Skeletal muscle cell (primary cell): ENCODE measurements at places on chromosomes 11 and 22.
A peak's percentile ranks its signal among the peaks of the same experiment; 100 is the strongest.

DNA sequence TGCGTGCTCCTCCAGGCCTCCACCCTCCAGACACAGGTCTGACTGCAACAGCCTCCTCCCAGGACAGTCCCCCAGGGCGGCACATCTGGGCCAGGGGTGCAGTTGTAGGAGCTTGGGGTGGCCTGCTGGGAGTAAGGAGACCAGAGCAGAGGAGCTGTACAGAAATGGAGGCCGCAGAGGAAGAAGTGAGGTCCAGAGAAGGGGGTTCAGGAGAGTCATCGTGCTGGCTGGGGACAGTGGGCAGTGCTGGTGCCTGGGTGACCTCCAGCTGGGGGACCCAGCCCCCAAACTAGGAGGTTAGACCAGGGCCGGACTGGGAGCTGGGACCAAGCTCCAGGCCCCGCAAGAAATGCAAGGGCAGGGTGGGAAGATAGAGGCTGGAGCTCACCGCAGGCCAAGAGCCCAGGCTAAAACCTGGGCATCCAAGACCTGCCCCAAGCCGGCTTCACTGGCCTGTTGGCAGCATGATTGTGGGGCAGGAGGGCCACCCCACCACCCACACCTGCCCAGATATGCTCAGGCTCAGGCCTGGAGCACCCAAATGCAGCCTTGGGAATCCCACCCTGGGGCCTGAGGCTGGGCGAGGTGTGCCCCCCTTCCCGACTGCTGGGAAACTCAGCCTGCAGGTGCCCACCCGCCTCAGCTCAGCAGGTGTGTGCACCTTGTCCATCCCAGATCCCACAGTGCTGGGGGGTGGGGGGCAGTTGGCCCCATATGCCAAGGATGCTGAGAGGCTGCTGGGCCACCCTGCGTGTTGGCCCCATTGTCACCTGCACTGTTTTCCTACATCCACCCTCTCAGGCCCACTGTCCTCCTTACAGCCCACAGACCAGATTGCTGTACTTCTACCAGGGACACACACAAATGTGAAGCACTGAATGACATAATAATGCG lies 96.9 kb downstream of the MORC2 start:
- DNase-seq: no peak

GRCh38 chr22:35868938-35869337 lies 151.3 kb downstream of the APOL5 start:
- DNase-seq: no peak

DNA sequence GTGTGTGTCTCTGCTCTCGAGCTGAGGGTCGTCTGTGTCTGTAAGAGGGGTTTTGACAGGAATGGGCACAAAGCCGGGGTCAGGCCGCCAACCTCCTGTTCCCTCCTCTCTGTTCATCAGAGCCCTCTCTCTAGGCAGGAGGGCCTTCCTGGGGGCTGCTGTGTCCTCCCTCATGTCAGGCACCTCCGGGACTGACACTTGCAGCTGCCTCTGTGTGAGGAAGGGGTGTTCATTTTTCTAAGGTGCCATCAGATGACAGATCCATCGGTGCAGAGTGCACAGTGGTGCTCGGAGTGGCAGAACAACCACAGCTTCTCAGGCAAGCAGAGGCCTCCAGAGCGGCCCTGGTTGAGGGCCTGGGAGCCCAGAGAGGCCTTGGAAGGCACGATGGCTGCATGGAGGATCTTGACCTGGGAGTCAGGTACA lies 265.4 kb upstream of the B3GAT1 start:
- no peak for DNase-seq

DNA sequence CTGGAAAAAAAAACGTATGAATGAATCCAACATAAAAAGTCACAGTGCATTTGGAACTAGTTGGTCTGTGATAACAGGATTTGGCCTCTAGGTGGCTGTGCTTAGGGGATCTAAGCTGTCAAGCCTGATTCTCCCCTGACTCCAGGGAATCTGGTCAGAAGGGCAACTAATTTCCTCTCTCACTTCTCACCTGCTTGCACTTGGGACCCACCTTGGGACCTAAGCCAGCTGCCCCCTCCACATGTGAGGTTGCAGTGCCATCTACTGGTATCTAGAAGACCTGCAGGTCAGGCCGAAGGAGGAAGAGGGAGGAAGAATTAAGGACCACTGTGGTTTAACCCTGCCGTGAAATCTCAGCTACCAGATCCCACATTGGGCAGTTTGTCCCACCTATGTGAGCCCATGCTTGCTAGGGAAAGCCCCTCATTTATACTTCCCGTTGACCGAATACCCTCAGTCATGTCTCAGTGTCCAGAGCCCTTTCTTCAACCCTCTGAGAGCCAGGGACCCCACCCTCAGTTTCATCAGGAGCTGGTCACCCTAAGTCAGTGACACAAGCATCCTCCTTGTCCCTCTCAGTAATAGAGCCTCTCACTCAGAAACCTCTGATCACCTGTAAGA lies 33.2 kb upstream of the CAVIN3 start:
- DNase-seq: no peak

GRCh38 chr11:23236826-23237555 lies 376.7 kb upstream of the CCDC179 start:
- peak; percentile 41 for DNase-seq

DNA sequence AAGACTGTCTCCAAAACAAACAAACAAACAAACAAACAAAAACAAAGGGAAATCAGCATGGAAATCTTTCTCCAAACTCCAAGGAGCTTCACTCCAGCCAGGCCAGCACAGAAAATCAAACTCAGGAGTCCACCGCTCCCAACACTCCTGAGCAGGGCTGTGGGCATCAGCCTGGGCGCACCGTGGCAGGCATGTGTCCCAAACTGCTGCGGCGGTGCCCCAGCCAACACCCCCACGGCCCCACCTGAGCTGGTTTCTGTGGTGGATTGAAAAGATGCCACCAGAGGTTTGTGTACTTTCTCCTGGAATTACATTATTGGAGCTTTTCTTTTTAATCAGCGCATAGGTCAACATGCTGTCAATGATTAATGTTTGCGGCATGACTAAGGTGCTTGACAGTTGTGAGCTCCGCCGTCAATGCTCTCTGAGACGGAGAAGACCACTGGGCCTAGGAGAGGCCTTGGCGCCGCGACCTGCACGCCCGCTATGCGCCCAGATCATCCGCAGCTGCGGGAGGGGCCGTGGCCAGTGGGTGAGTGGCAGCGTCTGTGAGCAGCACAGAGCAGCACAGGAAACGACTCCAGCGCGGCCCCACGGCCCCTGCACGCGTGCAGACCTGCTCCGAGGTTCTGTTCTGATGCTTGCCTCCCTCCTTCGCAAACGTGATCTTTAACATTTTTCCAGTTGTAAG lies 18.1 kb downstream of the DRD4 start:
- DNase-seq: no peak

DNA sequence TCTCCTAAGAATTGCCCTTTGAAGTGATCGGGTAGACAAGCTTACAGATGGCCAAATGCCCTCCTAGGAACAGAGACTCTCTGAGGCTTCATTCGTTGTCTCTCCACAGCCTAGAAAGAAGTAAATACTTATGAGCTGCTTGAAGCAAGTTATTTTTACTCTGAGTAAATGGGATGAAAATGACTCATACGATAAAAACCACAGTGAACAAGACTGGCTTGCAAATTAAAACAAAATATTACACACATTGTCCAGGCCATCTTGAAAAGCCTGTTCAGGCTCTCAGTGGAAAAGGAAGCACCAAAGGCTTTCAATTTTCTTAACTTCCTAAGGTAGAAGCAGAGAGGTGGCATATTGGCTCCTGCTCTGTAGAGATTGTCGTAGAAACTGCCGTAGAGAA lies 294.2 kb downstream of the NELL1 start:
- DNase-seq: no peak

GRCh38 chr11:99327527-99327926 lies 306.8 kb downstream of the CNTN5 start:
- no peak for DNase-seq

- DNase-seq: peak; percentile 5
Measured at GRCh38 chr11:109197656-109198055, 224.3 kb upstream of the C11orf87 start.
